Substantia nigra (tissue), 51 donors: ENCODE measurements at places on chromosomes 1 and 21.

DNA sequence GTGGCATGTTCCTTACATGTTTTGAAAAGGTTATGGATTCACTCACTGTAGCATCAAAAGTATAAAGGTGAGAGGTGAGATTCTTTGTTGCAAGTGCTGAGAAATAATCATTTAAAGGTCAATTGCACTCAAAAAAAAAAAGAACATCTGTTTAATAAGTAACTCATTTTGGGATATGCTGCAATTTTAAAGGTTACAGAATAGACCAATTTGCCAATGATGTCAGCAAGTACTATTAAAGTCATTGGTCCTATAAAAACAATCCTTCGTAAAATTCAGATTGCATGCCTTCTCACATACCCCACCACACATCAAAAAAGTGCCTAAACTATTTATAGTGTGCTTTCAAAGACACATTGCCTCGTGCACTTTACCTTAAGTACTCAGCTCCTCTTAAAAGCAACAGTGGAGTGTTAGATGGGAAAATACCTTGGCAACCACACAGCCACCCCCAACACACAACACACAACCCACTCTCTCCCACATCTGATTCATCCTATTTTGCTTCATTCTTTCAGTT is 218.2 kb upstream of the ADGRL2 start:
- DNase-seq, result no peak

GRCh38 chr1:25710583-25711347 is 89.2 kb upstream of the SELENON start:
- DNase-seq, result no peak

GRCh38 chr1:192158181-192158580 is at the start of gene RGS18:
Gene RGS18 (plus strand): TSS chr1:192158462. CDS start chr1:192158638, 176 bp downstream.
- no peak for DNase-seq

DNA sequence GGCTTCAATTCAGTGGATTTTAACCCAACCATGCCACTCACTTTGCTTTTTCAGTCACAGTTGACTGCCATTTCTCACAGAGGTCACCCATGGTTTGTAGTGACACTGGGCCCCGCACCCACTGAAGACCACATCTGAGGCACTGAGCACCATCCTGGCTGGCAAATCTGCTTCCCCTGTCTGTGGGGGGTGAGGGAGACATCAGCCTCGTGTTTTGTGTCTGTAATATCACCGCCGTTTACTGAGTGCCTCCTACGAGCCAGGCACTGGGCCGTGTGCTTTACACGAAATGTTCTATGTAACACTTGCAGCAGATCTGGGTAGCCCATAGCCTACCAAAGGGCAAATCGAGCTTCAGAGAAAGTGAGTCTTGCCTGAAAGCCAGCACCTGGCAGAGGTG is 161.8 kb downstream of the PGBD5 start:
- DNase-seq, result no peak

DNA sequence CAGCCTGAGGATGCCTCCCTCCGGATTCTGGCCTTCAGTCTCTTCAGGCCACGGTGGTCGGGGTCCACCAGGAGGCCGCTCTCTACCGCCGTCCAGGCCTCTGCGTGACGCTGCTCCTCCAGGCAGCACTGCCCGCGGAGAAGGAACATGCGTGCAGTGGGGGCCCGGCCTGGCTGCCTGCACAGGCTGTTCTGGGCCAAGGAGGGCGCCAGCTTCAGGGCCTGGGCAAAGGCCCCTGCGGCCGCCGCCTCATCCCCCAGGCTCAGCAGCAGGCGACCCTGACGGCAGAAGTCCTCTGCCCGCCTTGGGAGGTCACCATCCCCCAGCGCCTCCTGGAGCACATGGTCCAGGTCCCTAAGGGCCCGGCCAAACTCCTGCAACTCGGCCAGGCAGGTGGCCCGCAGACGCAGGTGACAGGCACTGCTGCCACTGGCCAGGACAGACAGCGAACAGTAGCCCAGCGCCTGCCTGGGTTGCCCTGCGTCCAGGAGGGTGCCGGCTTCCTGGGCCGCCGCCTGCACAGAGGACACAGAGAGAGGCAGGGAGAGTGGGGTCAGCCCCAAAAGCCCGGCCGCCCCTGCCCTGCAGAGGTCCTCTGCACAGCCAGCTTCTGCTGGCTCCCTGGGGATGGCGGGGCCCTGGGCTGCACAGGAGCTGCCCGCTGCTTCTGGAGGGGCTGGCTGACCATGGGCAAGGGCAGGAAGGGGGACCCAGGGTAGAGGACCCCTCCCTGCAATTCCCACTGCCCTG is 8.7 kb upstream of the MMEL1 start:
- no peak for DNase-seq

- DNase-seq, result no peak
Observed at GRCh38 chr1:161082483-161082882, 6.9 kb downstream of the NECTIN4 start.
